Stimulated activated CD4-positive, alpha-beta T cell treated with anti-CD3 and anti-CD28 coated beads, Interleukin-4, amount 100 ng/mL, for 1 hour (primary cell): ENCODE measurements at places on chromosomes 2 and 18.
A peak's percentile ranks its signal among the peaks of the same experiment; 100 is the strongest.

DNA sequence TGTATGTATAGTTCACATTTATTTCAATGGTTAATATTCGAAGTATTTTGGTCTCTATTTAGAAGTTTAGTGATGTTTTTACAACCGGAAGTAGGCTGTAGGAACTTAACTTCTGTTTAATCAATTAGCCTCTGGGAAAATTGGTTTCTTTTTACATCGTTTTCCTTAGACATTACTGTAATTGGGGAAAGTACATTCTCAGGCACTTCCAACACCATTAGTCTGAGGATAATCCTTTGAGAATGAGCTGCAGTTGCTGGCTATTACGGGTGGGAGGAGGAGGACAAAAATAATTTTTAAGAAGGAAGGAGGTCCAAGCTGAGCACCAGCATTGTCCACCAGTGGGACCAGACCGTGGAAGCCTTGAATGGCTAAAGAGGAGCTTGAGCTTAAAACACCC is 70.4 kb upstream of the ST3GAL5 start:
- no peak for DNase-seq

DNA sequence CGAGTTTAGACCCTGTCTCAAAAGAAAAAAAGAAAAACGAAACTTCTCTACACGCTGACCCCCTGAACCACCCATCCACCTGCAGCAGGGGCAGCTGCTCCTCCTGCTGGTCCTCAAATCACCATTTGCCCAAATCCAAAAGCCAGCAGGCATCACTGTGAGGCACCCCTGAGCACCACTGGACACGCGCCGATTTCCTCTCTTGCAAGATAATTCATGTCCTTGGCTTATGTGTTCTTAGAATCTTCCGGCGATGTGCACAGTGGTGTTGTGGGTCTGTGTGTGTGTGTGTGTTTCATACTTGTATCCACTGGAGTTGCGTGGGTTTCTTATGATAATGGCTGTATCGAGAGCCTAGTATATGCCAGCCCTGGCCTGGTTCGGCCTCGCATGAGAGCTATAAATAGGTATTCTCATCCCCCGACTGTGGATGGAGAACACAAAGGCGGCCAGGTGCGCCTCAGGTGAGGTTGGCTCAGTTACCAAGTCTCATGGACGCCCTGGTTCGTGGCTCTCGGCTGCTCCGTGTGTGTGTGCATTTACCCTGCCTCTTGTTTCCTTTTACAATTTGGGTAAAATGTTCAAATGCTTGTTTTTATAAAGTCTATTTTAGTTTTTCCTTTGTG is 235.5 kb downstream of the HDAC4 start:
- no peak for DNase-seq

GRCh38 chr18:69612242-69612641 is 211.6 kb downstream of the DOK6 start:
- no peak for DNase-seq

DNA sequence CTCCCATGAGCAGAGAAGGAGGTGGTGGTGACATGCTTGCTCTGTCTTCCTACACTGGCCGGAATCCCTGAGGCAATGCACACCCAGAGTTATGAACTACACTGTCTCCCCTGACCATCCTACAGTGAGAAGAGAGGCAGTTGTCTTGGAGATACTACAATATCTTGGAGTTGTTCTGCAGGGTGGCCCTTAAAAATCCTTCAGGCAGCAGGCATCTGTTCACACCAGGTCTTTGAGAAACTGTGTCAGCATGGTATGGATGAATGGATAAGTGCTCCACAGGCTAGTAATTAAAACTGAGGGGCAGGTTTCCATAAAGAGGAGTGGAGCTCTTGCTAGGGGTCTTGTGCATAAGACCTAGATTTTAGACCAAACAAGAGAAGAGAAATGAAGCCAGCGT is 223.7 kb upstream of the COPS8 start:
- no peak for DNase-seq

- DNase-seq, result no peak
Observed at GRCh38 chr2:75221862-75222261, 22.5 kb upstream of the TACR1 start.

GRCh38 chr2:79041032-79041448 is 15.5 kb downstream of the REG3G start:
- DNase-seq, result no peak

GRCh38 chr2:217658806-217659205 is 344.0 kb downstream of the TNS1 start:
- no peak for DNase-seq

DNA sequence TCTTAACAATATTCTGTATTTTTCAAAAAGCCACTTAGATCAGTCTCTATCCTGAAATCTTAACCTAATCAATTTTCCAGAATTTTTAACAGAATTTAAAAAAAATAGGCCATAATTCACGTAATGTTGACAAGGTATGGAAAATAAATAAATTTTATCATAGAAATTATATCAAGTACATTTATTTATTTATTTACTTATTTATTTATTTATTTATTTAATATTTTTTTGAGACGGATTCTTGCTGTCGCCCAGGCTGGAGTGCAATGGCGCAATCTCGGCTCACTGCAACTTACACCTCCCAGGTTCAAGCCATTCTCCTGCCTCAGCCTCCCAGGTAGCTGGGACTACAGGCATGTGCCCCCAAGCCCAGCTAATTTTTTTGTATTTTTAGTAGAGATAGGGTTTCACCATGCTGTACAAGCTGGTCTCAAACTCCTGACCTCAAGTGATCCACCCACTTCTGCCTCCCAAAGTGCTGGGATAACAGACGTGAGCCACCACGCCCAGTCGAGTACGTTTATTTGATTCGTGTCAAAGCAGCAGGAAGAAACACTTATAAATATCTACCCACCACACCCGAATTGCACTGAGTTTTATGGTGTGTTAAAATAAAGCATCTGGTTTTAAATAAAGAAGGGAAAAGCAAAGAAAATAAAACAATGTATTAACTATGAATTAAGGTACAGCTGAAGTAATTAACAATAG is 60.1 kb downstream of the DSC3 start:
- DNase-seq, result no peak

- DNase-seq, result no peak
Observed at GRCh38 chr2:107711941-107712340, 114.8 kb upstream of the RGPD4 start.

- no peak for DNase-seq
Observed at GRCh38 chr2:158815166-158815565, 20.0 kb downstream of the DAPL1 start.

GRCh38 chr2:189164746-189165145 is 14.8 kb downstream of the COL5A2 start:
- no peak for DNase-seq

- no peak for DNase-seq
Observed at GRCh38 chr2:169752752-169753151, 19.1 kb downstream of the KLHL23 start.

- DNase-seq, result no peak
Observed at GRCh38 chr2:36438449-36438977, 82.9 kb downstream of the CRIM1 start.

DNA sequence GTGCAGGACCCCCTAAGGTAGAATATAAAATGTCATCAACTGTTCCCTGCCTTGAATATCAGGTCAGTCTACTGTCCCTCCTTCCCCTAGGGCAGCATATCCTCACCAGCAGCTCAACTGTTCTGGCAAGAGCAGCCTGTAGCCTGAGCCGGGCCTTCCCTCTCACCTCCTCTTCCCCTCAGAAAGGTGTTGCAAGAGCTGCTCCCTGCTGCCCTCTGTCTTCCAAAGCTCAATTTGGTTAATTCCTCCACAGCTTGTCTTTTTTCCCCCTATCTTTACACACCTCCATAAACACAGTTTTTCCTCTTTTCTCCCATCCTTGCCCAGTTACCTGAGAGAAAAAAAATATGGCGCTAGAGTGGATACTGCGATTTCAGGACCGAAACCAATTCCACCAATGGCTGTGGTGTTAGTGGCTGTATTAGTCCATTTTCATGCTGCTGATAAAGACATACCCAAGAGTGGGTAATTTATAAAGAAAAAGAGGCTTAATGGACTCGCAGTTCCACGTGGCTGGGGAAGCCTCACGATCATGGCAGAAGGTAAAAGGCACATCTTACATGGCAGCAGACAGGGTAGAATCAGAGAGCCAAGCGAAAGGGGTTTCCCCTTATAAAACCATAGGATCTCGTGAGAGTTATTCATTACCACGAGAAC is 184.7 kb downstream of the MREG start:
- DNase-seq, result peak; percentile 30

GRCh38 chr18:63306819-63307550 is 12.6 kb downstream of the BCL2 start:
- no peak for DNase-seq

DNA sequence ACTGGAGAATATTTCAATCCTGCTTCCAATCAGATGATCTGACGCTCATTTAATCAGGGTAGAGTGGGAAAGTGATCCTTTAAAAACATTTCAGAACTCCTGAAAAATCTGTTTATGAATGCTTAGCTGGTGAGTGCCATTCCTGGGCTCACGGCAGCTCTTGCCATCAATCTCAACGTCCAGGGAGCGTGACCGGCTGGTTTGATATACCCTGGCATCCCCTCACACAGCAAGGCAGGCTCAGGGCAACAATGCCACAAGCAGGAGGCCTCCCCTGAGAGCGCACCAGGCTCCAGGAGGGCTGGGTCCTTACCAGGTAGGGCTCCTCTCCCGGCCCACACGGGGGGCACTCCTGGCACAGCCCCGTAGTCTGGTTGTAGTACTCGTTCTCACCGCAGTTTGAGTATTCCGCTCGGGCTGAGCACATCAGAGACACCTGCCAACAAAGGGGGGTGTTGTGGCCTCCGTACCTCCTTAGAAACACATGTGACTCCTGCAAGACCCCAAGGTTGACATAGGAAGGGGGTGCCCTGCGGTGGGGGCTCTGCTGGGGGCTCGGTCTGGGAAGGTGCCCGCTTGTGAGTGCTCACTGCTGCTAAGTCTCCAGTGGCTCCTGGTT is 59.1 kb downstream of the EDAR start:
- no peak for DNase-seq

DNA sequence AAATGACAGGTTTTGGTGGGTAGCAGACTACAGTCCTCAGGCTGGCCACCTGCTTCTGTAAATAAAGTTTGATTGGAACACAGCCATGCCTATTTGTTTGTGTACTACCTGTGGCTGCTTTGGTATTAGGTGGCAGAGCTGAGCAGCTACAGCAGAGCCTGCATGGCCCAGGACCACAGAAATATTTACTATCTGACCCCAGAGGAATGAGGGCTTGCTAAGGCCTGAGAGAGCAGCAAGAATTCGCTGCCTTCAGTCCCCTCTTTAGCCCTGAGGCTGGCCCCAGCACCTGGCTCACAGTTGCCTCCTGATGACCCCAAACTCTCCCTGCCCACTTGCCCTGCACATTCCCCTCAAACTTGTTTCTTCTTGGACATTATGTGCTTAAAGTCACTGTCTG is 32.5 kb downstream of the POLR1A start:
- DNase-seq, result no peak

DNA sequence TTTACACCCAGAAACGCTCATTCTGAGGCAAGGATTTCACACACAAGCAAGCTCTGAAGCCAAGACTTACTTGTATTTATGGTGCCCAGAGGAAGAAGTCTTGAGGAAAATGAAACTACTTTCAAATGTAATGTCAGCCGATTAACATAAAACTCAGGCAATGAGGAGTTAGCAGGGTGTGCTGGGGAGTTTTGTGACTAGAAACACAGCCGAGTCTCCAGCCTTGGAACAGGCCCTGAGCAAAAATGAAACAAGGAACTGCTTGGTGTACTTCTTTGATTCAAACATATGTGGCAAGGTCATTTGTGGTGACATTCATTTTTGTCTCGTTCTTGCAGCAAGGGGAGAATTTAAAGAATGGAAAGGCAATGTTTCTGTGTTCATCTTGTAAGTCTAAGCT is 4.5 kb downstream of the DYTN start:
- DNase-seq, result no peak

DNA sequence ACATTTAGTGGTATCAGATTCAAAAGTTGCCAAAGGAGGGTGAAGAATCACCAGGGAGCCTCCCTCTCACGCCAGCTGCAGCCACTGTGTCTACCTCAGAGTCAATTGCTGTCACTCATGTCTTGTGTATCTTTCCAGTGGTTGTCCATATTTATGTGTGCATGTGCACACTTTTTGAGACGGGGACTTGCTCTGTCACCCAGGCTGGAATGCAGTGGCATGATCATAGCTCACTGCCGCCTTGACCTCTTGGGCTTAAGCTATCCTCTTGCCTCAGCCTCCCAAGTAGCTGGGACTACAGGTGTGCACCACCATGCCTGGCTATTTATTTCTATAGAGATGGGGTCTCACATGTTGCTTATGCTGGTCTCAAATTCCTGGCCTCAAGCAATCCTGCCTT is 4.0 kb downstream of the MOCOS start:
- DNase-seq, result no peak

DNA sequence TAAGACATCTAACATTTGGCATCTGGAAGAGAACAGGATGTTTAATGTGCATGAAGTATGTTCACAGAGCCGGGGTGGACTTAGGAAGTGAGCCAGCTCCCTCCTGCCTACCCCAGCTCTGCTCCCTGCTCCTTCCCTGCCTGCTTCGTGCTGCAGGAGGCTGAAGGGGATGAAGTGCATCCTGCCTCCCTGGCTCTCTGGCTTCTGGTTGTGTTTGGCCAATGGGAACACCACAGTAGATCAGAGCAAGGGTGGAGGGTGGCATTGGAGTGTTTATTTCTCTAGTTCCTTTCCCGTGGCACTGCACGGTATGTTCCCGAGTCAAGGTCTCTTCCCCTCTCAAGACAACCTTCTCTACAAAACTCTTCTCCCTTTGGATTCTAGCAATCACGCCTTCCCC is 379.9 kb downstream of the CLIP4 start:
- no peak for DNase-seq

DNA sequence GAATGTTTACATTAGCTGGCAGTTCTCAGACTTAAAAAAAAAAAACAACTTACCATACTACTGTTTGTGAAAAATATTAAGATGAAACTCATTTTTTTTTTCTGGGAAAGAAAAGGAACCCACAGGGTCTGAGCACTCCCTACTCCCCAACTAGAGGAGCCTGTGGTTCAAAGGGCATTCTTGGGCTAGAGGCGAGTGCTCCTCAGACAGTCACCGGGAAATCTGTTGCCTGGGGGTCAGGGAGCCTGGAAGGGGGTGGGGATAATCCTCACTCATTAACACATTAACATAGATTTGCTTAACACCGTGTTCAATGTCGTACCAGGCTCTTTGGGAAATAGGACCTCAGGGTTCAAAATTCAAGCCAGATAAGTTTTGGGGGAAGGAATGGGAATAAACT is 57.6 kb downstream of the LAMA3 start:
- no peak for DNase-seq

DNA sequence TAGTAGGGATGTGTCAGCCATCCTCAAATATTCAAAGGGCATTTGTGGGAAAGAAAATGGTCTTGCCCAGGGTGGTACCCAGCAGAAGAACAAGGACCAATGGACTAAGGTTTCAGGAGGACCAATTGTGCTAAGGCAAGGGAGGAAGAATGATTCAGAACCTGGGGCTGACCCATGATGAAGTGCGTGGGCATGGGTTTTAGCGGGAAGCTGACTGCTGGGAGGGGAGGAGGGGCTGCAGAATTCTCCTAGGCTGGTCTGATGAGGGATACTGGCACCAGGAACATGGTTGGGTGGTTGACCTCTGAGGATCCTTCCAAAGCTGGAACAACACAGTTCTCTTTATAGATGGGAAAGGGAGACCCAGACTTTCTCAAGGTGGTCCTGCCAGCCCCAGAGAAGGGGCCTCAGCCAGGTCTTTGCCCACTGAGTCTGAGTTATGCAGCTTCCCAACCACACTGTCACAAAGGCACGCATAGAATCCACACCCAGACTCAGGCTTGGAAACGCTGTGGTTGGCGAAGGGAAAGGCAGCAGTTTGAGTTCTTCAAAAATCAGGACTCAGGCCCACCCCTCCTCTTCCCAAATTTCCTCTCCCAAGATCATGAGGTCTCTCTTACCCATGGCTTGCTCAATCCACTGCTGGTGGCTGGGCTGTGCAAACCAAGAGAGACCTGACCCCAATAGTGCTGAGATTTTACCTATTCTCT is 37.3 kb downstream of the MARCO start:
- no peak for DNase-seq

GRCh38 chr2:149921911-149922616 is 334.5 kb upstream of the MMADHC start:
- no peak for DNase-seq
